ENCODE measurements at places on chromosomes 16 and 17.

- peak; percentile 97 for DNase-seq
Observed at GRCh38 chr16:51757505-51757904, 606.4 kb upstream of the SALL1 start.

GRCh38 chr17:81890447-81891302 lies 711 bp downstream of the ALYREF start:
- DNase-seq: peak; percentile 35

- no peak for DNase-seq
Observed at GRCh38 chr17:8341456-8341855, 1.8 kb downstream of the ODF4 start.

DNA sequence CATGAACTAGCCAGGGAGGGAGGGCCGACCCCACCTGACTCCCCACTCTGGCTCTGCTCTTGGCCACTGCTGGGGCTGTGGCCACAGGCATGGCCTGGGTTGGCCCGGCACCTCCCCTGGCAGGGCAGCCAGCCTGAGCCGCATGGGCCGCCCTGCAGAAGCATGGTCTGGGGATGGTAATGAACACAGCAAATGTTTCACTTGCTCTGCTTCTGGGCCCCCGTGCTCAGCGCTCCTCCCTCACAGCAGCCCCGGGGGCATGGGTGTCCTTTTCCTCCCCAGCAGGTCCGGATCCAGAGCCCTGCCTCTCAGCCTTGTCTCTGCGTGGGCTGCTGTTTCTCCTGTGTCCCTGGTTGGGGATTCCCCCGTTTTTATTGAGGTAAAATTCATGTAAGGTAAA lies 30.9 kb upstream of the KCNJ12 start:
- DNase-seq: no peak

DNA sequence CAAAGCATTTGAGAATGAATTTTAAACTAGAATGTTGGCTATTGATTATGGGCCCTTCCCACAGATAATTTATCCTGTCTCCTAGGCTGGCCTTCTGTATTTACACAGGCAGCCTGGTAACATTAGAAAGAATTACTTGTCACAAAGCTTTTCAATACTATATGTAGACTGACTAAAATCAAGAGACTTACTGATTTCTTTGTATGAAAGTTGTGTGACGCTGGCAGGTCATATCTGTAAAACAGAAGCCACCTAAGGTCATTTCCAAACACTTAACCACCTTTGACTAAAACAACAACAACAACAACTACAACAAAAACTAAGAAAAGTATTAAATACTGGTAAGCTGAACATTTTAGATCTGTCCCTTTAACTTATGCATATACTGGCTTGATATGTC lies 329.0 kb upstream of the TBX2 start:
- no peak for DNase-seq

GRCh38 chr17:42484304-42484703 lies 25.6 kb downstream of the ATP6V0A1 start:
- DNase-seq: no peak

- DNase-seq: no peak
Observed at GRCh38 chr17:14078027-14078426, 8.7 kb downstream of the COX10 start.

GRCh38 chr16:85412911-85413520 lies 200.1 kb upstream of the GSE1 start:
- DNase-seq: no peak

GRCh38 chr17:7184091-7184488 lies 4.9 kb upstream of the ASGR1 start:
- DNase-seq: peak; percentile 61

DNA sequence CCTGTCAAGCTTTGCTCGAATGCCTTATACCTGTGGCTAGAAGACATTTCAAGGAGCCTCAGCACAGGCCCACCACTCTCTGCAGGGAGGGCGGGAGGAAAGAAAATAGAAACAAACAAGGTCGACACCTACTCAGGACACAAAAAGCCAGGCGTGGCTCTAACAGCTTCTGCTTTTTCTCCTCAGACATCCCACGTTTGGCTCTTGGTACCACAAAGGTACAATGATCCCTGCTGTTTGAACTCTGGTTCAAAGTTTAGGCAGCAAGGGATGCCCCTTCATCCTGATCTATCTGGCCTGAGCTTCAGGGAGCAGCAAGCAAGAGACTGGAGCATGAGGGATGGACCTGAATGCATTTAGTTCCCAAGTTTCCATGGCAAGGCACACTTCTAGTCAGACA lies 57.1 kb downstream of the CREBBP start:
- no peak for DNase-seq

DNA sequence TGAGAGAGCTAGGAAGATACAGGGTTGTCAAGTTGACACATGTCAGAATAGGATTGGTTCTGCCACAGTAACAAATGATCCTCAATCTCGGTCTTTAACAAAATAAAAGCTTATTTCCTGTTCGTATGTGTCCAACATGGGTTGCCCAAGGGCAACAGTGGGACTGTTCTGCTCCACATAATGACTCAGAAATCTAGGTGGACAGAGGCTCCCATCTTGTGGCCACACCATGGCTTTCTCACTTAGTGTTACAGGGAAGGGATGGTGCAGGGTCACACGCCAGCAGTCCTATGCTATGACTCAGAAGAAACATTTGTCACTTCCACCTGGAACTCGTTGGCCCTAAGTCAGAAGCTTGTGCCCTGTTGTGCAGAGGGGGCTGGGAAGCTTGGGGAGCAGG lies 364.9 kb downstream of the SNX29 start:
- DNase-seq: no peak

GRCh38 chr16:526181-527014 lies 1.1 kb upstream of the CAPN15 start:
- peak; percentile 63 for DNase-seq

- no peak for DNase-seq
Observed at GRCh38 chr16:80775450-80775849, 28.9 kb downstream of the CDYL2 start.

- DNase-seq: no peak
Observed at GRCh38 chr16:56625943-56626654, 518 bp downstream of the MT1E start.

DNA sequence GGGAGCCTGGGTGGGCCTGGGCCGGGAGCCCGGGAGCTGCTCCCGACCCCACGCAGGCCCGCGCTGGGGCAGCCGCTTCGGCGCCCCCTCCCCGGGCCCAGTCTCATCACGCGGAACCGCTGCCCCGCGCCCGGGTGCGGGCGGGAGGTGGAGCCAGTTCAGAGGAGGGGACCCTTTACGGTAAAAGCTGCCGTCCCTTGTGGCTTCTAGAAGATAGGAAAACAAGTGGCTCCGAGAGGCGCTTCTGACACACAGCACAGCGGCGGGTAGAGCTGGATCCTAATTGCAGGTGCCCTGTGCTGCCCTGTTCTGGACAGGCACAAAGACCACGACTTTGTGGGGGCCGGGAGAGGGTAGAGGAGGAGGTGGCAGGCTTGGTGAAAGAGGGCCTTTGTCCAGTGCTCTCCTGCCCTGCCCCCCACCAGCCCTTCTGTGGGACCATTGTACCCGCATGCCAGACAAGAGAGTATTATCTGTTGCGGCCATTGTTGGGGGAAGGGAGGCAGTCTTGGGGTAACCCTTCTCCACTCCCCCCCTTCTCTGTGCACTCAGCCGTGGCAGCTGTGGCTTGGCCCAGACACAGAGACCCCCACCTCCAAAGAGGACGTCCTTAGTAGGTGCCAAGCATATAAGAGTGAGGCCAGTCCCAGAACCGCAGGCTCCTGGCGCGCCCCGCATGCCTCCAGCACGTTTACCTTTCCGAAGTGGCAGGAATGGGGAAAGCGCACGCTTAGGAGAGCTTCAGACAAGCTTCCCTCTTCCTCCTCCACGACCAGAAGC lies 736 bp downstream of the CNP start:
- peak; percentile 60 for DNase-seq

DNA sequence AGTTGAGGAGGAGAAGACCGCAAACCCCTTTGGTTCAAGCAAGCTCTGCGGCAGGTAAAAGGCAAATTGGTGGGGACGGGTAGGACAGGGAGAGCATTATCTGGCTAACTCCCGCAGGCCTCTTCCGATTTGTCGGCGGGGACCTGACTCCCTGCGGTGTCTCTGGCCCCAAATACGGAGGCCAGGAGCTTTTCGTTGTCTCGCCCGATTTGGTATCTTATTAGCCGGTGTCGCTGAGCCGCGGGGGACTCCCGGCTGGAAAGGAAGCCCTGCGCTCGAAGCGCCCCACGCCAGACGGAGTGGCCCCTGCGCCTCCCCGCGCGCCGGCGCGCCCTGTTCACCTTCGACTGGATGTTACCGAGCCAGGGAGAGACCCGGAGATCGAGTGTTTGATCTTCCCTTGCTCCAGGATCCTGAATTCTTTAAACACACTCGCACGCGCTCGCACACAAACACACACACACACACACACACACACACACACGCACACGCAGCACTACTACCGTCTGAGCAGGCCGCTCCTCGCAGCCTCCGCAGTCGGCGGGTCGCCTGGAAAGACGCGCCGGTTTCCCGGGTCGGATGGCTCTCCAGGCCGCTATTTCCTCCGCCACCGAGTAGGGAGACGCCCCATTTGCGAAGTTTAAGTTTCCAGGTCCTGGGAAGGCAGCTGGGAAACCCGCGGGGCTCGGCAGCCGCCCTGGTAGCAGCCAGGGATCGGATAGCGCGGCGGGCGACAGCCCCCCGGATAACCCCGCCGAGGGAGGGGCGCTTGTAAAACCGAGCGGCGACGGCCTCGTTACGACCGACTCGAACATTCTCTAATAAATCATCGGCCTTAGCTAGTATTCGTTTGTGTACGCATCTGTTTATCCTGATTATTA lies 3.3 kb downstream of the PRAC1 start:
- peak; percentile 38 for DNase-seq

DNA sequence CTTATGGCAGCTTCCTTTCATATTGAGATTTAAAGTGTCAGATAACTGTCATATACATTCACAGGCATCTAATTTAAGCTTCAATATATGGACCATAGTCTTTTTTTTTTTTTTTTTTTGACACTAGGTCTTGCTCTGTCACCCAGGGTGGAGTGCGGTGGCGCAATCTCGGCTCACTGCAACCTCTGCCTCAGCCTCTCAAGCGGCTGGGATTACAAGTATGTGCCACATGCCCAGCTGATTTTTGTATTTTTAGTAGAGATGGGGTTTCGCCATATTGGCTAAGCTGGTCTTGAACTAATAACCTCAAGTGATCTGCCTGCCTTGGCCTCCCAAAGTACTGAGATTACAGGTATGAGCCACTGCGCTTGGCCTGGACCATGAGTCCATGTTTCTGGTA lies 13.6 kb downstream of the CEP95 start:
- no peak for DNase-seq

DNA sequence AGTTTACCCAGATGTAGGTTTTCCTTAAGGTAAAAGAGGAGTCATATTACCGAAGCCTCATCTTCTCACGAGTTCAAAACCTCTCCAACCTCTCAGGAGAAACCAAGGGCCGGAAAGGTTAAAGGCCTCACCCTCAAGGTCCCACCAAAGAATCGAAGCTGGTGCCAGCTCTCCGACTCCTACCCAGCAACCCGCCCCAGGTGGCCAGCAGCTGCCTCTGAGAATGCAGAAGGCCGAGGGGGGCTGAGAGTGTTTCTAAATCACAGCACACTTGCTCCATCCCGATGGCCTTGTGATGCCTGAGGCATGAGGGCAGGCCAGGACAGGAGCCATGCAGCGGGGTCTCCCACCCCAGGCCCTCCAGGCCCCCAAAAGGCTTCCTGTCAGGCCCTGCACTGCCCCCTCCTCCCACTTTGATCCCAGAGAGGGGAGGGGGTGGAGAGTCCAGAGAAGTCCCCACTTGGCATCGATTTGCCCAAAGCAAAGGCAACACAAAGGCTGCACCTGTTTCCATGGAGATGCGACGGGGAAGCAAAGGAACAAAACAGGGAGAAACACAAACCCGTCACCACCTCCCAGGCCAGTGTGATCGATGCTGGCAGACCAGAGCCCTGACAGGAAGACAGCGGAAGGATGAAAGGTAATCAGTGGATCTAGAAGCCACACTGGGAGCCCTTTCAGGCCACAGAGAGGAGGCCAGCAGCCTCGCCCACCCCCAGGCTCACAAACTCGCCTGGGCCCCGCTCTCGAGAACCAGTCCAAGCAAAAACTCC lies 39.0 kb downstream of the CUEDC1 start:
- no peak for DNase-seq

All from NCI-H82 (cell line).